ENCODE measurements at places on chromosomes 7 and 10.

GRCh38 chr7:36216063-36216684, 63.1 kb downstream of the EEPD1 start:
- DNase-seq: no peak

DNA sequence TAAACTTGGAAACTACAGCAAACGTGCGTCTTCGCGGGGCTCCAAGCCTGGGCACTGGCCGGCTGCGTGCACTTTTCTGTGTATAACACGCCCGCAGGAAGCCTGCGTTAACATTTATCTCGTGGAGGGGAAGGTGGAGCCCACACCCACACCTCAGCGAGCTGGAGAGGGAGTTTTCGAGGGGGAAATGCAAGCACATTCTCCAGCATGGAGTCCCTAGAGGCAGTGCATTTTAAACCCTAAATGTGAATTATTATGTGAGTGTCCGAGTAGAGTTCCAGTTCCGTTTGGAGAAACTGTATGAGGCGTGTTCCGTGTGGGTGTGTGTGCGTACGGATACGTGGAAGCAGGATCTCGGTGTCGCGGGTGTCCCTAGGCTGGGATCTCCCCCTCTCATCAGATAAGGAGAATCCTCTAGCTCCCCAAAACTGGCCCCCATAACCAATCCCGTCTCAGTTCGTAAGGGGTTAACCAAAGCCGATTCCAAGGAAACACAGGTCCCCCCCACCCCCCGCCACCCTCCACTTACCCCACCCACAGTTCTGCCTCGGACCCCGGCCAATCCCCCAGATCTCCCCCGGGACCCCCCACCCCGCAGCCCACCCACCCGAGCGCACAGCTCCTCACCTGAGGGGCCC, 403 bp downstream of the CDK6 start:
- no peak for DNase-seq

DNA sequence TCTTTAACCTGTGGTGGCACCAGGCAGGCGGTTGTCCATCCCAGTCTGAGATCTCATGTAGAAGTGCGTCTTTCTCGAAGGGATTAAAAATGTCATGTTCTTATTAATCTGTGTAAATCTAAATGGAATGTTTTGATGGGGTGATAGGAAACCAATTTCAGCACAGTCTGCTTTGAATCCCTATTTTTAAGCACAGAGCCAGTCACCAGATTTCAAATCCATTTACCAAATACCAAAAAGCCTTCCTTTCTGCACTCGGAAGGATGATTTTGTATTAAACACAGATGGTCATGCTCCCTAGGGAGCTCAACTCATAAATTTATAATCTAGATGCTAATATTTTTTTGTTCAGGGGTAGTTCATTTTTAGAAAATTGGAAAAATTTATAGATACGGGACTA, 160.6 kb upstream of the AOAH start:
- no peak for DNase-seq

DNA sequence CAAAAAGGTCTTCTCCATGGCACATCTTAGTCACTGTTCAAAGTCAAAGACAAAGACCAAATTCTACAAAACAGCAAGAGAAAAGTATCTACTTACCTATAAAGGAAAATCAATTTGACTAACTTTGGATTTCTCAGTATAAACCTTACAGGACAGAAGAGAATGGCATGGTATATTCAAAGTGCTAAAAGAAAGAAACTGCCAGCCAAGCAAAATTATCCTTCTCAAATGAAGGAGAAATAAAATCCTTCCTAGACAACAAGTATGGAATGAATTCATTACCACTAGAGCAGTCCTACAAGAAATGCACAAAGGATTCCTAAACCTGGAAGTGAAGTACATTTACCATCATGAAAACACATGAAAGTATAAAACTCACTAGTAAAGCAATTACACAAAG, 235.5 kb downstream of the STK31 start:
- no peak for DNase-seq

All from stimulated activated CD8-positive, alpha-beta memory T cell treated with anti-CD3 and anti-CD28 coated beads, Interleukin-7, amount 100 ng/mL, for 1 hour (primary cell).